ENCODE measurements at places on chromosomes 3 and 15. TPM values are rescaled to one million over a fixed set of nuclear protein-coding genes. Genes with fewer than 3 reads are reported as not detected.

GUCA1C gene
- not detected for total RNA-seq

EIF1B gene
- 22.9 TPM for total RNA-seq

DNAH1 gene
- 1.2 TPM for total RNA-seq

CHST2 gene
- total RNA-seq = 62.1 TPM

CASR gene
- not detected for total RNA-seq

STAG1 gene
- total RNA-seq = 18.4 TPM

Data from pericardium fibroblast (primary cell).